Glutamatergic neuron (in vitro differentiated cells): ENCODE measurements at places on chromosomes 6 and 20. TPM values are rescaled to one million over a fixed set of nuclear protein-coding genes. Genes with fewer than 3 reads are reported as not detected.

The MICB gene
- 3.6 TPM for total RNA-seq

The POLR1C gene
- total RNA-seq = 18.9 TPM

The ZC2HC1B gene
- not detected for total RNA-seq

The RHAG gene
- total RNA-seq = not detected

DNA sequence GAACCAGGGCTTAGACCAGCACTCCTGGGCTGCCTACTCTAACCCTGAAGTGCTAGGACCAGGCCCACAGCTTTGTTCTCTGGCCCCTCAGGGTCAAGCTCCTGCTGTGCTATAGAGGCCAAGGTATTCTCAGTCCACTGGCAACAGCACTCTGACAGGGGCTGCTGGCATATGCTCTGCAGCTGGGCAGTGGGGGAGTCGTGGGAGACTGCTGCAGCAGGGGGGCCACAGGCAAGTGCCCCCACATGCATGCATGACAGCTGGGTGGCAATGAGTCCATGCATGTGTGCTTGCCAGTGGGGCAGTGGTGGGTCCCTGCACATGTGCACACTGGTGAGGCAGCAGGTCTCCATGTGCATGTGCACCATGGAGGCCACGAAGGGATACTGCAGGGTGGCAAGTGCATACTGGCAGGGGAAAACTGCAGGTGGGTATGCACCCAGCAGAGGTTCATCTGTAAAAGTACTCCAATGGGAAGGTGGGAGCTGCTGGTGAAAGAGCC is 364.9 kb upstream of the IRAK1BP1 start:
- DNase-seq = no peak

GRCh38 chr20:3733119-3733995 is 872 bp downstream of the HSPA12B start:
- DNase-seq = no peak

GRCh38 chr20:9424551-9424950 is 89.8 kb upstream of the LAMP5 start:
- DNase-seq = no peak

- DNase-seq = no peak
Observed at GRCh38 chr6:45640081-45640491, 262.4 kb upstream of the SUPT3H start.

DNA sequence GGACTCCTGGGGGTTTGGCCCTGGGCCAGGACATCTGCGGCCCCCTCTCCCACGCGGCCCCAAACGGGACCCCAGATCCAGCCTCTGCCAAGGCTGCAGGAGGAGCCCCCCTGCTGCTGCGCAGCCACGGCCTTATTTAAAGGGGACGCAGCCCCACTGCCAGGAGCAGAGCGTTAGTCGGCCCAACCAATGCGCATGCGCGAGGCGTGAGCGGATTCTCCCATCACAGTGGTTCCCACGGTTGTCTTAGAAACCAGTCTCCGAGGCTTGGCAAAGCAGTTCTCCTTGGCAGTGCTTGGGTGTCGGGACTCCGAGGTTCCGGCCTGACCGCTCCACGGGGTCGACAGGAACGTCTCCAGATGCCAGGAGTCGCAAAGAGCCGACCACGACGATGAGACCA is 288.3 kb upstream of the ZNF337 start:
- DNase-seq = no peak
